ENCODE measurements at places on chromosomes 5 and 9. TPM values are rescaled to one million over a fixed set of nuclear protein-coding genes. Genes with fewer than 3 reads are reported as not detected.

DNA sequence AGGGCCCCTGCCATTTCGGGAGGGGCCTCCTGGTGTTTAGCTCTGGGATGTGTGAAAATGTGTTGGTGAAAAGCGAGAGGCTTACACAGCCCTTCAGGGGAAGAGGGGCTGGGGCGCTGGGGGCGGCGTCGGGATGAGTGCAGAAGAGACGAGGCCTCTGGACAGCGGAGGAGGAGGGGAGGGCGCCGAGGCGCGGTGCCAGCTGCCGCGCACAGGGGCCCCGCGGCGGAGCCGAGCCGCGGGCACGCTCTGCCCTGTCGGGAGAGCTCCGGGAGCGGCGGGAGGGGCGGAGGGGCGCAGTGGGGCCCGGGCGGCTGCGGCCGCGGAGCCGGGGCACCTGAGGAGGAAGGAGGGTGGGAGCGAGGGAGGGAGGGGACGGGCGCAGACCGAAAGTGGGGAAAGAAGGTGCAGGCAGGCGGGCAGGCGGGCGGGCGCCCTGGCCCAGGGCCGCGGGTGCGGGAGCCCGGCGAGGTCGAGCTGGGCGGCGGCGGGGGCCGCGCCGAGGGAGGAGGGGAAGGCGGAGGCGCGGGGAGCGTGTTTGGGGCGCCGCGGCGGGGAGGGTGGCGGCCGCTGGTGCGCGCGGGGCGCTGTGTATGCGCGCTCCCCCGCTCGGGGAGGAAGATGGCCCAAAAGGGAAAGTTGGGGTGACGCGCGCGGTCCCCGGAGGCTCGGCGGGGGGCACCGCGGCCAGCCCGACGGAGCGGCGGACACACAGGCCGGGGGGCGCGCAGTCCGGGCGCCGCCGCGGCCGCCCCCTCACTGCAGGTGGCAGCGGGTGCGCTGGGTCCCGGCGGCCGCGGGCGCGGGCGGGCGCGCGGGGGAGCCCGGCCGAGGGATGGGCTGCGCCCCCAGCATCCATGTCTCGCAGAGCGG is at the start of gene PDE8B:
Gene PDE8B (plus strand): TSS at position 590 of the 873 bp plus-strand sequence. CDS start 246 bp downstream, at position 836.
- H3K4me3 ChIP-seq: peak within 1 kb of the TSS; percentile 89
- no peaks in the 10 kb centered on the region for H3K4me1 ChIP-seq
- no peak within 1 kb of the TSS for H3K27ac ChIP-seq
- H3K27me3 ChIP-seq: no peaks in the 10 kb centered on the region
- H3K36me3 ChIP-seq: no peaks in the 10 kb centered on the region
- no peak for DNase-seq

Gene CBY3
- not detected for total RNA-seq

GRCh38 chr5:115389799-115390382 is 93.4 kb upstream of the CCDC112 start:
- H3K4me1 ChIP-seq: no peaks in the 10 kb centered on the region
- no peak overlapping the region for H3K4me3 ChIP-seq
- H3K36me3 ChIP-seq: no peaks in the 10 kb centered on the region
- H3K27ac ChIP-seq: no peak overlapping the region
- H3K27me3 ChIP-seq: no peaks in the 10 kb centered on the region
- no peak for DNase-seq

GRCh38 chr5:72480841-72481240 is 26.4 kb downstream of the ZNF366 start:
- H3K4me1 ChIP-seq: peaks cover 11% of the 10 kb centered on the region
- H3K27ac ChIP-seq: no peak overlapping the region
- no peak for DNase-seq
- no peaks in the 10 kb centered on the region for H3K27me3 ChIP-seq
- H3K36me3 ChIP-seq: no peaks in the 10 kb centered on the region

DNA sequence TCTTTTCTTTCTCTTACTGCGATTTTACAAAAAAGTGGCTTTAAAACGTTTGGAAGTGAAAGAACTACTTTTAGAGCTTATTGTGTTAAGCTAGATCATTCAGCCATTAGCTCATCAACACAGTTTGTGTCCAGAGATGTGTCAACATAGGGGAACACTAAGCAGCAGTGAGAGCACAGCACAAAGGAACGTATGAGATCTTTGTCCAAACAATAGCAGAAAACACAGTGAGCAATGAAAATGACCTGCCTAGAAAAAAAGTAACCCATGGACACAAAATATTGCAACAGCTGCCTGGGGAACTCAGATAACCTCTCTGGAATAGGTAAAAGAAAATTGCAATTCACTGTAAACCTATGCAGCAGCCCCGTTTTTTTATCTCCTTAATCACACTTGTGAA is 372.5 kb downstream of the ARHGEF28 start:
- H3K27ac ChIP-seq: no peak overlapping the region
- no peaks in the 10 kb centered on the region for H3K27me3 ChIP-seq
- H3K4me1 ChIP-seq: no peaks in the 10 kb centered on the region
- no peaks in the 10 kb centered on the region for H3K36me3 ChIP-seq
- no peak for DNase-seq
- no peak overlapping the region for H3K4me3 ChIP-seq

DNA sequence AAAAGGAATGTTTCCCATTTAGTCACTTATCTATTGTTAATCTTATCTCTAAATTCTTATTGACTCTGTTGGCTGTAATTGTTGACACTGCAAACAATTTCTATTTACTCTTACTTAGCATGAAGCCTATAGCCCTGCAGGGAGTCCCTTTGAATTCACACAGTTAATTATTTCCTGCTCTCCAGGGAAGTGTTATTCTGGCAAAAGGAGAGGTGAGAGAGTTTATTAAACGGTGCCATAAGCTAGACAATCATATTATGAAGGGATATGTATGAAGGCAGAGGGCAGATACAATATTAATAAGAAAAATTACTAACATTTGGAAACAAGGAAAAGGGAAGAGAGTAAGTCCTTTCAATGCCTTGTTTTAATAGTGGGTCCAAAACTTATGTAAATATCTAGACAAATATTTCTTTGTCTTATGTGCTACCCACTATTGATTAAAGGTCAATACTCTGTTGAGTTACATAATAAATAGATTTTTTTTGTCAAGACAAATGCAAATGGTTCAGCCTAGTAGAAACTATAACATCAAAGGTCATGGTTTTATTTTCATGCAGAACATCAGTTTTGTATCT is 107.1 kb downstream of the CDH18 start:
- no peaks in the 10 kb centered on the region for H3K27me3 ChIP-seq
- no peak overlapping the region for H3K27ac ChIP-seq
- no peaks in the 10 kb centered on the region for H3K36me3 ChIP-seq
- no peaks in the 10 kb centered on the region for H3K4me1 ChIP-seq
- no peak overlapping the region for H3K4me3 ChIP-seq

- H3K27ac ChIP-seq: no peak overlapping the region
- H3K4me1 ChIP-seq: no peaks in the 10 kb centered on the region
- H3K36me3 ChIP-seq: no peaks in the 10 kb centered on the region
- no peaks in the 10 kb centered on the region for H3K27me3 ChIP-seq
- no peak overlapping the region for H3K4me3 ChIP-seq
Measured at GRCh38 chr5:176776916-176777315, 33.4 kb upstream of the UNC5A start.

DNA sequence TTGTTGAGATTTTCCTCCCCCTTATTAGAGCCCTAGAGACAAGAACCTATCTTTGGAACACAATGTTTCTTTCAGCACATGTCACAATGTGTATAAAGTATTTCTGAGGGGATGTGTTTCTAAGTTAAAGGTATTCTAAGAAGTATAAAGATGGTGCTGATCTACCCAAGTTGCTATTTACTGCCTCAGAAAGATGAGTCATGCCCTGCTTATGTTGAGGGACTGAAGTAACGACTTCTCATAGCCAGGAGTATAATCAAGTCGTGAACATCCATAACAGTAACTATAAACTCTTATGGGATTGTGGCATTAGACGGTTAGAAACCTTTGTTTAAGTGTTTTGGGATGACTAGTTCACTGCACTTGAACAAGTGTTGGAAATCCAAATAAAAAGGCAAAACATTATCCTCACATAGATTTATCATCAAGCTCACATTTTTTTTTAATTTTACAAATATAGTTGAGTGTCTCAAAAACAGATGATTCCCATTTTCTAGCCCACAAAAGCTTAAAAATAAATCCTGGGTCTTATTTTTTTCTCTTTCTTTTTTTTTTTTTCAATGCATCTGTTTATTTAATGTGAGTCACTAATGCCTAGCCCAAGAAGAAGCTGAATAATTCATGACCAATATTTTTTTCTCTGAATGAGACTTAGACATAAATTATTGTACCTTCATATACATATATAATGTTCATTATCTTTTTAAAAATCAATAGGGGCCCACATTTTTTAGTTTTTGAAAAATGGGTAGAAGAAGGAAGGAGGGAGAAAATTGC is 12.2 kb upstream of the TMEM252 start:
- no peak overlapping the region for H3K4me3 ChIP-seq
- H3K27me3 ChIP-seq: no peaks in the 10 kb centered on the region
- no peaks in the 10 kb centered on the region for H3K4me1 ChIP-seq
- no peaks in the 10 kb centered on the region for H3K36me3 ChIP-seq
- no peak overlapping the region for H3K27ac ChIP-seq
- no peak for DNase-seq

Gene CCDC152
- 0.81 TPM for total RNA-seq

- H3K4me3 ChIP-seq: no peak overlapping the region
- no peaks in the 10 kb centered on the region for H3K4me1 ChIP-seq
- H3K27me3 ChIP-seq: no peaks in the 10 kb centered on the region
- H3K36me3 ChIP-seq: peaks cover 14% of the 10 kb centered on the region
- H3K27ac ChIP-seq: no peak overlapping the region
Measured at GRCh38 chr9:96009690-96010472, 134.4 kb downstream of the ERCC6L2 start.

Measured in thoracic aorta (tissue), 2 donors.